ENCODE measurements at places on chromosomes 11 and 22.

DNA sequence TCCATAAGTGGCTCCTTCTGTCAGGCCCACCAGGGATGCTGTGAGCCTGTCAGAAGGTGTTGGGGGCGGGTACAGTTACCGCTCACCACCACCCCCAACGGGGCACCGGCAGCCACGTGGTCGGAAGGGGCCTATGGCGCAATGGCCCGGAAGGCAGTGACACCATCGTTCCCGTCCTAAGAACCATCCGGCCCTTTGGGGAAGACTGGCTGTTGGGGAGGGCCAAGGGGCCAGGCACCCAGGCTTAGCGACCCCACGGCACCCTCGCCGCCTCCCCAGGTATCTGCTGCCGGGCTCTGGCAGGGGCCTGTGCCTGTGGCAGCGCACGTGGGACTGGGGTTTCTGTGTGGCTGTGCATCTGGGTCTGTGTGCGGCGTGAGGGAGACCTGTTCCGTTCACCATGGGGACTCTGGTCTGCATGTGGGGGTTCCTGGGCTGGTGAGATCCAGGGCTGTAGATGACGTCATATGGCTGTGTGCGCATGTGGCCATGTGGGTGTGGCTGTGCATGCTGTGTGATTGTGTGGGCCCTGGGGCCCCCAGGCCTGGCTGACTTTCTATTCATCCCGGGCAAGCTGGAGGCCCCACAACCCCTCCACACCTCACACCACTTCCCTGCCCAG, 717 bp downstream of the OSM start:
- peak; percentile 78 for DNase-seq

GRCh38 chr11:70713988-70714665, 315.8 kb downstream of the CTTN start:
- no peak for DNase-seq

DNA sequence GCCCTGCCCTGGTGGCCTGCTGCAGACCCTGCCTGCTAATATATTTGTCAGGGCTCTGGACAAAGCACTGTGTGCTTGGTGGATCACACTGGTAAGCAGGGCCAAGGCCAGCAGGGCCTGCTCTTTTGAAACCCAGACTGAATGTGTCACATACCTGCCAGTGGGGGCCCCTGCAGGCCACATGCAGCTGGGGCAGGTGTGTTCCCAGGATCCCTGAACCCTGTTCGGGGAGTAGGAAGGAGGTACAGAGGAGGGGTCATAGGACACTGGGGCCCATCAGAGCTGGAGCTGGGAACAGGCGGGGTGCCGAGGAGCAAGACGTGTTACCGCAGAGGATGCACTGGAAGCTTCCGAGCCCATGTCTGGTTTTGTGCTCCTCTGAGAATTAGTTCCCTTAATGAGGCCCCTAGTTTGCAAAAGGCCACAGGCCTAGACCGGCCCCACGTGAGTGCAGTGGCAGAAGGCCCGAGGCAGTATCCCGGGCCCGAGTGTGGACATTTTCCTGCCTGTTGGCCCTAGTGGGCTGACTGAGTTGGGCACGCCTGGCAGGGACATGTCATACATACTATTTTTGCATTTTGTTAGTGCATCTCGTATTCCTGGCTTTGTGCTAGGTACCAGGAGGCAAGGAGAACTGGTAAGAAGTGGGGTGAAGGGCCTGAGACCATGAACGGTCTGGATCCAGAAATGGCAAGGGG, 11.2 kb upstream of the ACR start:
- no peak for DNase-seq

DNA sequence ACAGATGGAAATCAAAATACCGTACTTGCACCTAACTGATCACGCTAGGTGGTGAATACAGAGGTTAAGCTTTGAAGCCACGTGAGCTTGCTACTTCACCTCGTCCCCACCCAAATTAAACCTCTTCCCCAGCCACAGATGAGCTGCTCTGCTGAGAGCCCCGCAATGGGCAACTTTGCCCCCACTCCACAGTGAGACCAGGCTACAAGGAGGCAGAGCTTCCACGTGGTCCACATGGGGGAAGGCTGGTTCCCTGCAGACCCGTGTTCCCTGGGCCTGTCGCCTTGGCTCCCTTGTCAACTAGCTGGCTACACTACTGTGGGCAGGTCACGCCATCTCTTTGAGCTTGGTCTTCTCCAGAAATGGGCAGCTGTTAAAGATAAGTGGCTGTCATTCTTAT, 10.9 kb downstream of the CD5 start:
- DNase-seq, result no peak

GRCh38 chr11:71432761-71433647, 15.2 kb downstream of the DHCR7 start:
- no peak for DNase-seq

- DNase-seq, result no peak
Observed at GRCh38 chr11:70233511-70233934, 30.4 kb downstream of the FADD start.

DNA sequence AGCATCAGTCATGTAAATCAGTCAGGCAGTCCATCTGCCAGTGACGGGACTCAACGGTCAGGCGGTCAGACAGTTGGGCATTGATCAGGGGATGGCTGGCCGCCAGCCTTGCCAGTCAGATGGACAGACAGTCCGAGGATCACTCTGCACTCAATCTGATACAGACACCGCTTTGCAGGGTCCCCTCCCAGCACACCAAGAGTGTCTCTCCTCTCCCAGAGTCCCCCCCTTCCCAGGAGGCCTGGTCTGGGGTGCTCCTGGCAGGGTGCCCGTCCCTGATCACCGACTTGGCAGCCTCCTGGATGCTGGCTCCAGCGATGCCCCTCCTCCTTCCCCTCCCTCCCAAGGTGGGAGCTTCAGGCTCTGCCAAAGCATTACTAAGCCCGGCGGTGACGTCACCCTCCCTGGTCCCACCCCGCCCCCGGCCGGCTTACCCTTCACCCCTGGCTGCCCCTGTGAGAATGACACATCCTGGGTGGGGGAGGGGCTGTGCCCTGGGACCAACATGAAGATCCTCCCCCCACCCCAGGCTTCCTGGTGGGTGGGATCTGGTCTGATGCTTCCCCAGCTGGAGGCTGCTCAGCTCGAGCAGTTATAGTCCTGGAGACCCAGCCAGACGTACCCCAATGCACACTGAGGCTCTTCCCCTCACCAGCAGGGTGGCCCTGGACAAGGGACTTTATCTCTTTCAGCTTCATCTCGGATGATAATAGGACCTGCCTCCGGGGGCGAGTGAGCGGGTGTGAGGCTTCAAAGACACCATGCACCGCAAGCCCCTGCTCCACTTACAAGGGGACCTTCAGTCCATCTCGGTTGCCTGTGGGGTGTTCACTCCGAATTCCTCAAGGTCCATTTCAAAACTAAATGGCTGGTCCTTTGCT, 69.2 kb downstream of the CD82 start:
- peak; percentile 31 for DNase-seq

DNA sequence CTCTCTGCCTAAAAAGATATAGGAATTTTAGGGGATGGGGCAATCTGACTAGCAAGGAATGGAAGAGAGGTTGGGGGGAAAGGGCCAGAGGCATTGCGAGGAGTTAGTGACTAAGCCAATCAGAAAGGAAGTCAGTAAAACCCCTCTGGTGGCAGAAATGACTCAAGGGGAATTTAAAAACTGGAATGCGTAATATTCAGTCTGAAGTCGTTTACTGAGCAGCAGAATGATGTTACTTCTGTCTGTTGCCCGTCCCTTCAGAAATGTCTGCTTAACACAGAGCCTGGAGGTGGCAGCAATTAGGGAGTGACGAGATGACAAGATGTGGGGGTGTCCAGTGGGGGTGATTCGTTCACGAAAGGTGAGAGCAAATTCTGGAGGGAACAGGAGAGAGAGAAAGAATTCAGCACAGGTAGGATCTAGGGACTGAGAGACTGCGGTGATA, 107.7 kb upstream of the CLMP start:
- no peak for DNase-seq

DNA sequence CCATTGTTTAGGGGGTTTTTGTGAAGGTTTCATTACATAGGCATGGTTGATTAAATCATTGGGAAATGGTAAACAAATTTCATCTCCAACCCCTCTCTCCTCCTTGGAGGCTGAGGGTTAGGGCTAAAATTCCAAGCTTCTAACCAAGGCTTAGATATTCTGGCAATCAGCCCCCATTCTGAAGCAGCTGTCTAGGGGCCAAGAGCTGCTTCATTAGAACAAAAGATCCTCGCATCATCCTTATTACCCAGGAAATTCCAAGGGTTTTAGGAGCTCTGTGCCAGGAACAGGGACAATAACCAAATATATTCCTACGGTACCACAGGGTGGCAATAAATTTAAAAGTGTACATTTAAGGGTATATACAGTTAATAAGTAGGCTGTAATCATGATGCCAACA, 22.5 kb upstream of the EED start:
- DNase-seq, result no peak

- no peak for DNase-seq
Observed at GRCh38 chr11:126564566-126564965, 209.1 kb downstream of the ST3GAL4 start.

DNA sequence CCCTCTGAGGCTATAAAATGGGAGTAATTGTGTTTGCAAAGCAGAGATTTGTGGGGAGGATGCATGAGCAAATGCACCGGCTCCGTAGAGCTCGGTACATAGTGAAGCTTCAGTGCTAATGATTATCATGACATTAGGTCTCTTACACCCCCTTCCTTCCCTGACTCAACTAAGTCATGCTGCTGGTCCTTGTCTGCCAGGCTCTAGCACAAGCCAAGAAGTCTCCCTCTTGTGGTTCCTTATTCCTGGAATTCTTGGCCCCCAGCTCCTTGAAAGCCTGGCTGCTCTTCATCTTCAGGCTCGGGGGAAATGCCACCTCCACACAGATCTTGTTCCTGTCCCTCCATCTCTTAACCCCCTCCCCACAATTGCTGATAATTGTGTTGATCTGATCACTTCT, 45.7 kb upstream of the SYT13 start:
- no peak for DNase-seq

GRCh38 chr11:132258875-132259274, 888.5 kb downstream of the NTM start:
- DNase-seq, result no peak

GRCh38 chr11:103862094-103862801, 174.2 kb upstream of the DDI1 start:
- no peak for DNase-seq

- DNase-seq, result no peak
Observed at GRCh38 chr11:126731576-126732142, 268.9 kb downstream of the KIRREL3 start.

GRCh38 chr11:68983801-68984200, 3.0 kb upstream of the MRGPRD start:
- no peak for DNase-seq

GRCh38 chr11:11309906-11310305, 43.1 kb downstream of the CSNK2A3 start:
- no peak for DNase-seq

DNA sequence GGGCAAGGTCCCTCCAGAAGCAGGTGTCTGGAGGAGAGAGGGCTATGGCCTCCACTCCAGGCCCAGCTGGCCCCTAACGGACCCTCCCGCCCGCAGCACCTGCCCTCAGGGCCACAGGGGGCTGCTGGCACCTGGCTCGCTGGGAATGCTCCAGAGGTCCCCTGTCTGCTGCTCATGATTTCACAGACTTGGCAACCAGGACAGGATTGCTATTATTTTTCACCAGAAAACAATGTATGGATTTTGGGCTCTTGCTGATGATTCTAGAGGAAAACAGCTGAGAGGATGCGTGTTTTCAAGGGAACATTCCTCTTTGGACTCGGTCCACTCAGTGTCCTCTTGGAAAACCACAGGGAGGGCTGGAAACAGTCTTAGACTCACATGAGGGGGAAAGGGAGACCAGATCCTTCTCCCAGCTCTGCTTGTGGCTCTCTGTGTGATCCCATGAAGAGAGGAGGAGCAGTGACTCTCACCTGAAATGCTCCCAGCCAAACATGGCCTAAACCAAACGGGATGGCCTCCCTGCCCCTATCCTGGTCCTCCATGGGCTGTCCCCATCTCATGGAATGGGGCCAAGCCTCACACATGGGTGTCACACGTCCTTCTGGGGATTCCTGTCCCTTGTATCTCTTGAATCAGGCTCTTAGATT, 15.8 kb downstream of the MYEOV start:
- no peak for DNase-seq

DNA sequence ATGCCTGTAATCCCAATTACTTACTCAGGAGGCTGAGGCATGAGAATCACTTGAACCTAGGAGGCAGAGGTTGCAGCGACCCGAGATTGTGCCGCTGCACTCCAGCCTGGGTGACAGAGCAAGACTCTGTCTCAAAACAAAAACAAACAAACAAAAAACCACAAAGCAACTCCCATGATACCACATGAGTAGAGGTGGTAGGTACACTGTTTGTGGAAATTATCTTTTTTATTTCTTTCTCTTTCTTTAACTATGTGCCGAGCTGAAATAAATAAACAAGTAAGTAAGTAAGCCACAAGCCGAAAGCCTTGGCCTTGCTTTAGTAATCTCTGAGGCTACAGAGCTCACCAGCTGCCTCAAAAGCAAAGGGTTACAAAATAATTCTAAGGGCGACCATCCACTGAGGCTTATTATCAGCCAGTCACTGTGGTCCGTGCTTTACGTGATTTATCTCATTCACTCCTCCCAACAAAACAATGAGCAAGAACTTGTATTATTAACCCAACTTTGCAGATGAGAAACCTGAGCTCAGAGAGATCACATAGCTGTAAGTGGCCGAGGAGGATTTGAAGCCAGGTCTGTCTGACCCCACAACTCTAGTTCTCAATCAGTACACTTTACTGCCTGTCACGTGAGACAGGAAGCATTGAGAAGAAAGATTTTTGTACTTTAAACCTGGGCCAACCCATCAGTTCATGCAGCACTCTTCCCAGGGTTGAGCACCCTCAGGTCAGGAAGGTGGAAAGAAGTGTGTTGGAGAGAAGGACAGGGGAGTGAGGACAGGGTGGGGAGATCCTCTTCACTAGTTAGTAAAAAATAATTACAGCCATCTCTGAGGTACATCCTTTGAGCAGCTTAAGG, 69.8 kb upstream of the MTMR2 start:
- DNase-seq, result no peak

DNA sequence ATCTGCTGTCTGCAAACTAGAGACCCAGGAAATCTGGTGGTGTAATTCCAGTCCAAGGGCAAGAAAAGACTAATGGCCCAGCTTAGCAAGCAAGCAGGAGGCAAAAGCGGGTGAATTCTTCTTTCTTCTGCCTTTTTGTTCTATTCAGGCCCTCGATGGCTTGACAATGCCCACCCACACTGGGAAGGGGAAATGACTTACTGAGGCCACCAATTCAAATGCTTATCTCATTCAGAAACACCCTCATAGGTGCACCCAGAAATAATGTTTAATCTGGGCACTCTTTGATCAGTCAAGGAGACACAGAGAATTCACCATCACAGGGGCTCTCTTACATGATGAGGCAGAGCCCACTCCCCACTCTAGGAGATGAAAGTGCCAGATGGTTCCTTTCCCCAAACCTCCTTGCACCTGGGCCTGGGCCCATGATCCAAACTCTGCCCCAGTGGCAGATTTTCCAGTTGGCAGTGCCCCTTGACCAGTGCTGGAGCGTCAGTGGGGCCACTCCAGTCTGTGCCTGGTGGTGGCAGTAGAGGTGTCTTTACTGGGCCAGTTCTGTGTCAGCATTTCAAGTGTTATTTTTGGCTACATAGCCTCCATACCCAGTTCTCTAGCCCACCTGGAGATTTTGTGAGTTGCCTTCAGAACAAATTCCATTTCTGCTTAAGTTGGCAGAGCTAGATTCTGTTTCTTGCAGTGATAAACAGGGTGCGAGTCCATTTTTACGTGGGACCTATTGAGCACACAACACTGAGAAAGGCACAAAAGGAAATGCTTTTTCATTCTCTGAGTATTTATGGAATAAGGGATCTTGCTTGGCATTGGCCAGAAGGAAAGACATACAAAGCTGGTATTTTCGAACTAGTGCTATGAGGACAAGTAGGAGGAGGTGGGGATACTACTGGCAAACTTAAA, 7.5 kb downstream of the ELMOD1 start:
- no peak for DNase-seq

GRCh38 chr11:45354976-45355705, 69.0 kb upstream of the SYT13 start:
- DNase-seq, result peak; percentile 81

GRCh38 chr22:35312198-35313059, 12.7 kb downstream of the TOM1 start:
- no peak for DNase-seq

All from stimulated activated CD8-positive, alpha-beta memory T cell treated with anti-CD3 and anti-CD28 coated beads, Interleukin-2, amount 100 ng/mL, for 48 hours (primary cell).